ENCODE measurements at places on chromosomes 7 and 10. TPM values are rescaled to one million over a fixed set of nuclear protein-coding genes. Genes with fewer than 3 reads are reported as not detected.

Gene CALHM3
- 0.22 TPM for total RNA-seq

Gene EBF3
- total RNA-seq, result 0.20 TPM

Gene EN2
- 0.90 TPM for total RNA-seq

Gene SEMA3D
- total RNA-seq, result 0.09 TPM

Gene AEBP1
- not detected for total RNA-seq

Gene FAM241B
- total RNA-seq, result 13.3 TPM

Gene SUN3
- total RNA-seq, result 0.13 TPM

Gene CALML5
- not detected for total RNA-seq

Gene LDB3
- 0.18 TPM for total RNA-seq

Gene C10orf143
- 0.66 TPM for total RNA-seq

Gene CYP2C18
- total RNA-seq, result not detected

Gene CLCN1
- 0.05 TPM for total RNA-seq

Gene INA
- total RNA-seq, result 18.6 TPM

Gene PON2
- total RNA-seq, result 400 TPM

Gene MCM10
- 23.8 TPM for total RNA-seq

Gene PILRB
- total RNA-seq, result 22.1 TPM

Gene IQCE
- 12.2 TPM for total RNA-seq

Gene NHLRC2
- total RNA-seq, result 7.5 TPM

Gene C10orf90
- total RNA-seq, result 3.8 TPM

Gene SCART1
- 0.14 TPM for total RNA-seq

Gene CLRN3
- 0.07 TPM for total RNA-seq

Gene IL2RA
- total RNA-seq, result not detected

Gene TYW1B
- 3.0 TPM for total RNA-seq

Gene MACROH2A2
- total RNA-seq, result 24.6 TPM

Gene ARMC10
- 31.5 TPM for total RNA-seq

Gene LRRC61
- total RNA-seq, result 0.05 TPM

Gene CHST3
- total RNA-seq, result 50.5 TPM

Gene PRPS1L1
- not detected for total RNA-seq

Gene TMEM176B
- not detected for total RNA-seq

Gene KLF14
- 0.02 TPM for total RNA-seq

Gene RBM20
- total RNA-seq, result 4.3 TPM

Gene TMEM196
- not detected for total RNA-seq

Gene CALD1
- total RNA-seq, result 153 TPM

Gene AKR1C1
- 482 TPM for total RNA-seq

Gene PTN
- not detected for total RNA-seq

Gene SLC26A4
- total RNA-seq, result 0.02 TPM

Gene MKX
- total RNA-seq, result not detected

Gene TMEM176A
- total RNA-seq, result 0.09 TPM

Gene MSS51
- 0.48 TPM for total RNA-seq

Gene GCK
- not detected for total RNA-seq

Gene IGF2BP3
- 29.7 TPM for total RNA-seq

Gene CHST15
- 6.3 TPM for total RNA-seq

Gene LAMB1
- 118 TPM for total RNA-seq

Gene WNT8B
- total RNA-seq, result not detected

Gene R3HCC1L
- total RNA-seq, result 14.7 TPM

Gene OR2A42
- total RNA-seq, result not detected

Gene TIAL1
- total RNA-seq, result 95.9 TPM

Gene TWIST1
- total RNA-seq, result 2.8 TPM

Gene VGF
- 20.3 TPM for total RNA-seq

Gene ITGA8
- 0.01 TPM for total RNA-seq

Gene PIP
- total RNA-seq, result 0.19 TPM

Gene ITGB1
- total RNA-seq, result 1,108 TPM

Gene NKX1-2
- not detected for total RNA-seq

Gene AKAP9
- total RNA-seq, result 11.8 TPM

Gene TRIL
- total RNA-seq, result not detected

Gene CCDC172
- not detected for total RNA-seq

Gene DNMBP
- total RNA-seq, result 20.9 TPM

Gene RADIL
- 1.7 TPM for total RNA-seq

Measured in A549 treated with dexamethasone at 1 μM for 4 hours (cell line).